ENCODE measurements at places on chromosomes 2 and 18.

DNA sequence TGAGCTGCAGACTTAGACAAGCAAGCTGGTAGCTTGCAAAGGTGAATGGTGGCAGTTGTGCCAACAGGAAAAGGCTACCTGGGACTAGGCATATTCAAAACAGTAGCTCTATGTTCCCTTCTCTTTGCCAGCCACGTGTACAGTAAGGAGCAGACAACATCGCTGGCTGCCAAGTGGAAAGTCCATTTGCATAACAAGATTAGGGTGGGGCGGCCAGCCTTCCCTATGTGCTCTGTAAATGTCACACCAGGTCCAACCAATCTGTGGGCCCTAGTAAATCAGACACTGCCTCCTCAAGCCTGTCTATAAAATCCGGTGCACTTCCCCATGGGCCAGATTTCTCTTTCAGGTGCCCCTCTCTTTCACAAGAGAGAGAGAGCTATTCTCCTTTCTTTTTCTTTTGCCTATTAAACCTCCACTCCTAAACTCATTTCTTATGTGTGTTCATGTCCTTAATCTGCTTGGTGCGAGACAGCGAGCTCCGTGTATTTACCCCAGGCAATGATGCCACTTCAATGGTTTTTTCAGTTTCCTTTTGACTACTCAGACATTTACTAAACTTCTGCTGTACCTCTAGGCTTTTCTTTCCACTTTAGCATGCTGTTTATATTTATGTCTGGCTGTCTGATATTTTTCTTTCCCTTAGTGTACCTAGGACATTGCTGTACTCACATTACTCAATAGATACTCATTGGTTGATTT is 297.4 kb upstream of the GCFC2 start:
- no peak for DNase-seq

DNA sequence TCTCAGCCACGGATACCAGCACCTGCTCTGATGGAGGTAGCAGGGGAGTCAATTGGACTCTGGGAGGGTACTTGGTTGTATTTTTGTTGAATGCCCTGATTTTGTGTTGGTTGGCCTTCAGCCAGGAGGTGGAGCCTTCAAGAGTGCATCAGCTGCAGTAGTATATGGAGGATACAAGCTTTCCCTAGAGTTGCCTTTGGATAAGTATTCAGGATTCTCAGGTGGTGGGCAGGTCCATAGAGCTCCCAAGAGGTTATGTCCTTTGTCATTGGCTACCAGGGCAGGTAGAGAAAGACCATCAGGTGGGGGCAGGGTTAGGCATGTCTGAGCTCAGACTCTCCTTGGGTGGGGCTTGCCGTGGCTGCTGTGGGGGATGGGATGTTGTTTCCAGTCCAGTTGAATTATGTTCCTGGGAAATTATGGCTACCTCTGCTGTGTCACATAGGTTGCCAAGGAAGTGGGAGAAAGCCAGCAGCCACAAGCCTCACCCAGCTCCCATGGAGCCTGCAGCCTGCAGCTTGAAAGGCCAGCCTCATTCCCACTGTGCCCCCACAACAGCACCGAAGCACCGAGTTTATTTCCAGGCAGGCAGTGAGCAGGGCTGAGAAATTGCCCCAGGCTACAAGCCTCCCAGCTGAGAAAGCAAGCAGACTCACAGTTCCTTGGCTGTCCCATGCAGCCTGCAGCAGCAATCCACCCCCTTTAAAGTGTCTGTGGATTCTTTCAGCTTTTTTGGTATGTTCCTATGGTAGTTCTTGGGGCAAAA is 38.6 kb upstream of the CHST9 start:
- DNase-seq: no peak

- DNase-seq: no peak
Observed at GRCh38 chr2:196268538-196269338, 97.4 kb upstream of the STK17B start.

- DNase-seq: no peak
Observed at GRCh38 chr2:159362816-159363251, 76.3 kb upstream of the WDSUB1 start.
